ENCODE measurements at places on chromosomes 1 and 21.

- H3K27ac ChIP-seq: no peak overlapping the region
- no peak overlapping the region for H3K4me3 ChIP-seq
- H3K27me3 ChIP-seq: no peaks in the 10 kb centered on the region
- H3K36me3 ChIP-seq: no peaks in the 10 kb centered on the region
- no peak for DNase-seq
Observed at GRCh38 chr1:223001653-223002634, 141.1 kb downstream of the TLR5 start.

- no peak overlapping the region for H3K27ac ChIP-seq
- peaks cover 10% of the 10 kb centered on the region for H3K4me1 ChIP-seq
- no peaks in the 10 kb centered on the region for H3K36me3 ChIP-seq
- H3K27me3 ChIP-seq: no peaks in the 10 kb centered on the region
- H3K4me3 ChIP-seq: no peak overlapping the region
- DNase-seq: no peak
Observed at GRCh38 chr21:29186246-29186645, 55.8 kb downstream of the MAP3K7CL start.

DNA sequence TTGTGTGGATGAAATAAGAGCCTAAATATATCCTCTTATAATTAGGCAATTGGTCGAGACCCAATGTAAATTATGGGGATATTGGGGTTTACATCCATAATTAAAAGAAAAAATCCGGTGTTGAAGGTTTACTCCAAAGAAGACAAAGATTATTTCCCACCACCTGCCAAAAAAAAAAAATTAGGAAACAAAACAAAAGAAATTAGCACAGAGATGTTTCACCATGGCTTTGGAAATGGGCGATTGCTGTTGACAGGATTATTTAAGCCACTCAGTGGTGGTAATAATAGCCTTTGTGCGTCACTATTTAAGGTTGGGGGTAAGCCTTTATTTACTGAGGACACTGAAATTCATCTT lies 585 bp upstream of the GLRX2 start:
- H3K27me3 ChIP-seq: no peaks in the 10 kb centered on the region
- no peaks in the 10 kb centered on the region for H3K36me3 ChIP-seq
- peaks cover 5% of the 10 kb centered on the region for H3K4me1 ChIP-seq
- peak overlapping the region; percentile 87 for H3K27ac ChIP-seq

DNA sequence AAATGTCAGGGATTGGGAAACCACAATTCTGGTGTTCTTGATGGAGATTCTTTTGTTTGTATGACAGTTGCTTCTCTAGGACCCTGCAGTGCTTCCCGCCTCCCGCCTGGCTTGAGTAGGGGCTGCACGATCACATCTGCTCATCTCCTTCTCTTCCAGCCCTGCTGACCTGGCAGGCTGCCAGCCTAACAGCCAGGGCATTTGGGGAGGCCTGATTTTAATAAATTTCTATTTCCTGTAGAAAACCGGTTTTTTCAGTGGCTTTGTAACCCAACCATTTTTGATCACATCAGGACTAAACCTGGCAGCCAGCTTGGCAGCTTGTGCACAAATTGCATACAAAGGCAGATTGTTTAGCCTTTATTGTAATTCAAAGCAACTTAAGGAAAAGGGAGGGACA lies 78.9 kb downstream of the UBE2U start:
- H3K4me1 ChIP-seq: no peaks in the 10 kb centered on the region
- no peak overlapping the region for H3K27ac ChIP-seq
- no peak overlapping the region for H3K4me3 ChIP-seq
- DNase-seq: no peak
- no peaks in the 10 kb centered on the region for H3K27me3 ChIP-seq

- no peak overlapping the region for H3K4me3 ChIP-seq
- no peak for DNase-seq
- H3K27ac ChIP-seq: peak overlapping the region; percentile 72
- H3K36me3 ChIP-seq: no peaks in the 10 kb centered on the region
- H3K4me1 ChIP-seq: peaks cover 48% of the 10 kb centered on the region
Observed at GRCh38 chr1:39645411-39646043, 6.1 kb upstream of the HEYL start.

- no peaks in the 10 kb centered on the region for H3K4me1 ChIP-seq
- no peak for DNase-seq
- H3K27me3 ChIP-seq: no peaks in the 10 kb centered on the region
- H3K27ac ChIP-seq: no peak overlapping the region
- no peaks in the 10 kb centered on the region for H3K36me3 ChIP-seq
- H3K4me3 ChIP-seq: peak overlapping the region; percentile 34
Observed at GRCh38 chr1:2856066-2856390, 54.5 kb upstream of the TTC34 start.

- H3K4me1 ChIP-seq: peaks cover 33% of the 10 kb centered on the region
- no peaks in the 10 kb centered on the region for H3K27me3 ChIP-seq
- H3K36me3 ChIP-seq: no peaks in the 10 kb centered on the region
- no peak for DNase-seq
- H3K27ac ChIP-seq: peak overlapping the region; percentile 92
- H3K4me3 ChIP-seq: peak overlapping the region; percentile 1
Observed at GRCh38 chr1:201505503-201505890, 1.4 kb downstream of the CSRP1 start.

- no peaks in the 10 kb centered on the region for H3K27me3 ChIP-seq
- H3K36me3 ChIP-seq: no peaks in the 10 kb centered on the region
Observed at GRCh38 chr1:961132-961669, 817 bp downstream of the KLHL17 start.

GRCh38 chr1:45329445-45329844 lies 2.8 kb downstream of the HPDL start:
- H3K4me3 ChIP-seq: no peak overlapping the region
- peaks cover 9% of the 10 kb centered on the region for H3K4me1 ChIP-seq
- no peak for DNase-seq
- H3K27ac ChIP-seq: no peak overlapping the region
- H3K36me3 ChIP-seq: no peaks in the 10 kb centered on the region
- no peaks in the 10 kb centered on the region for H3K27me3 ChIP-seq

GRCh38 chr1:6497215-6497866 lies 5.9 kb upstream of the PLEKHG5 start:
- DNase-seq: peak; percentile 58
- peaks cover 47% of the 10 kb centered on the region for H3K4me1 ChIP-seq
- peak overlapping the region; percentile 53 for H3K4me3 ChIP-seq
- H3K27me3 ChIP-seq: no peaks in the 10 kb centered on the region
- H3K27ac ChIP-seq: peak overlapping the region; percentile 72
- H3K36me3 ChIP-seq: no peaks in the 10 kb centered on the region

GRCh38 chr1:220786337-220787068 lies at the start of gene MTARC1:
Gene MTARC1, plus strand, starts transcription at chr1:220786913. Its CDS starts 32 bp downstream, at chr1:220786945.
- peak; percentile 62 for DNase-seq
- H3K4me1 ChIP-seq: peaks cover 8% of the 10 kb centered on the region
- no peaks in the 10 kb centered on the region for H3K36me3 ChIP-seq
- H3K27me3 ChIP-seq: no peaks in the 10 kb centered on the region
- peak within 1 kb of the TSS; percentile 57 for H3K4me3 ChIP-seq

DNA sequence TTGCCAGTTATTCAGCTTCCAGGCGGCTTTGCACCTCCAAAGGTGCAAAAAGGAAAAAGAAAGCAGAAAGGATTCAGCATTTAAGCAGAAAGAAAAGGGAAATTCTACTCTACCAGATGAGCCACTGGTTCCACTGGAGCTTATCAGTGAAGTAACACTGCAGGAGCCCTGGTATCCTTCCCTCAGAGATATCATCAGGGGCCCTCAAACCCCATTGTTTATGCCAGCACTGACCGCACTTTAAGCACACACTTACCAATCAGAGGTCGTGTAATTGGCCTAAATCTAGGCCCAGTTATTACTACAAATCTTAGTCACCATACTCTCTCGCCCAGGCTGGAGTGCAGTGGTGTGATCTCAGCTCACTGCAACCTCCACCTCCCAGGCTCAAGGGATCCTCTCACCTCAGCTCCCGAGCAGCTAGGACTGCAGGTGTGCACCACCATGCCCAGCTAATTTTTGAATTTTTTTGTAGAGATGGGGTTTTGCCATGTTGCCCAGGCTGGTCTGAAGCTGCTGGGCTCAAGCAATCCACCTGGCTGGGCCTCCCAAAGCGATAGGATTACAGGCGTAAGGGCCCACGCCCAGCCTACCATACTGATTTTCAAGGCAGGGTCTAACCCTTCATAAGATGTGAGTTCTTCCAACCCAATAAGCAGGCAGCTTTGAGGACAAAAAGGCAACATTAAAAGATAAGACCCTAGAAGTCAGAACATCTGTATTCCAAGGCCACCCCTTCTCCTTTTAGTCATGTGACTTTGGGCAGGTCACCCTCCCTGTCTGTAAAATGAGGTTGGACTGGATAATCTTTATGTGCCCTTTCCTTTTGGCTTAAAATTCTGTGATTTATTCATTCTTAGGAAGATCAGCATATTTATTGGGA lies 125.3 kb downstream of the SYT2 start:
- DNase-seq: no peak
- no peak overlapping the region for H3K27ac ChIP-seq
- no peaks in the 10 kb centered on the region for H3K36me3 ChIP-seq
- no peak overlapping the region for H3K4me3 ChIP-seq

DNA sequence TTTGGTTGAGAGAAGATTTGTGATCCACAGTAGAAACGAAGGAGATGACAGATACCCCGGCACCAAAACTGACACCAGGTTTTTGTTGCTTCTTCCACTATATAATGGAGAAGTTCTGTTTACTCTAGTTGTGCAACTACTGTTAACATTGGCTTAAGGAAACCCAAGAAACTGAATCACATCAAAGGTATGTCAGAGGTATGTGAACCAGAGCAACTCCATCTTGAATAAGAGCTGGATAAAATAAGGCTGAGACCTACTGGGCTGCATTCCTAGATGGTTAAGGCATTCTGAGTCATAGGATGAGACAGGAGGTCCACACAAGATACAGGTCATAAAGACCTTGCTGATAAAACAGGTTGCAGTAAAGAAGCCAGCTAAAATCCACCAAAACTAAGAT lies 173.7 kb upstream of the CAMK1G start:
- no peak for DNase-seq
- H3K27me3 ChIP-seq: no peaks in the 10 kb centered on the region
- no peak overlapping the region for H3K4me3 ChIP-seq
- no peaks in the 10 kb centered on the region for H3K4me1 ChIP-seq

GRCh38 chr1:67280696-67281095 lies 27.0 kb upstream of the IL12RB2 start:
- no peak overlapping the region for H3K27ac ChIP-seq
- DNase-seq: no peak
- no peaks in the 10 kb centered on the region for H3K36me3 ChIP-seq
- H3K27me3 ChIP-seq: no peaks in the 10 kb centered on the region
- no peak overlapping the region for H3K4me3 ChIP-seq
- H3K4me1 ChIP-seq: no peaks in the 10 kb centered on the region

GRCh38 chr1:32494711-32495337 lies 30.0 kb downstream of the ZBTB8B start:
- H3K27ac ChIP-seq: no peak overlapping the region
- no peaks in the 10 kb centered on the region for H3K36me3 ChIP-seq
- no peaks in the 10 kb centered on the region for H3K4me1 ChIP-seq
- no peak for DNase-seq
- no peak overlapping the region for H3K4me3 ChIP-seq

- no peak overlapping the region for H3K4me3 ChIP-seq
- H3K4me1 ChIP-seq: no peaks in the 10 kb centered on the region
- no peaks in the 10 kb centered on the region for H3K27me3 ChIP-seq
- no peak overlapping the region for H3K27ac ChIP-seq
Observed at GRCh38 chr21:37904856-37905255, 11.4 kb downstream of the KCNJ6 start.

DNA sequence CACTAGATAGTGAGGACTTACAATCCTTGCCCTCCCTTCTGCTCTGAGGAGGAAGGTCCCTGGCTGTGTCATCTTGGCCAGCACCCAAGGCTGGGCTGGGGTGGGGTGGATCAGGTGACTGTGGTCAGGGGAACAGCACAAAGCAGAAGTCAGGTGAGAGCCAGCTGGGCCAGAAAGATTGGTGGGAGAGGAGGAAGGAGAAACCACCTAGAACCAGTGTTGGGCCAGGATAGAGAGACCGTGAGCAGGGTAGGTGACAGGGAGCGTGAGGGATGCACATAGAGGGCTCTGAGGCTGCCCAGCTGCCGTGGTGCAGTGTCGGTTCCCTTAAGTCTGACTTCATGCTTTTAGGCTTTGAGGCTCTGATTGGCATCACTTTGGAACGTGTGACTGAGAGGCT lies 22.7 kb downstream of the NCF2 start:
- no peaks in the 10 kb centered on the region for H3K27me3 ChIP-seq
- no peak for DNase-seq
- no peak overlapping the region for H3K4me3 ChIP-seq

DNA sequence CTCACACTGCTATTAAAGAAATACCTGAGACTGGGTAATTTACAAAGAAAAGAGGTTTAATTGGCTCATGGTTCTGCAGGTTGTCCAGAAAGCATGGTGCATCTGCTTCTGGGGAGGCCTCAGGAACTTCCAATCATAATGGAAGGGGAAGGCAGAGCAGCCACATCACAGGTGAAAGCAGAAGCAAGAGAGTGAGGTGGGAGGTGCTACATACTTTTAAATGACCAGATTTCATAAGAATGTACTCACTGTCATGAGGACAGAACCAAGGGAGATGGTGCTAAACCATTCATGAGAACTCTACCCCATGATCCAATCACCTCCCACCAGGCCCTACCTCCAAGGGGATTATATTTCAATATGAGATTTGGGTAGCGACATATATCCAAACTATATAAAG lies 55.7 kb downstream of the MRPL39 start:
- H3K4me3 ChIP-seq: no peak overlapping the region
- no peaks in the 10 kb centered on the region for H3K36me3 ChIP-seq
- H3K27ac ChIP-seq: no peak overlapping the region

- H3K27me3 ChIP-seq: no peaks in the 10 kb centered on the region
- no peak overlapping the region for H3K27ac ChIP-seq
- H3K36me3 ChIP-seq: no peaks in the 10 kb centered on the region
- no peak for DNase-seq
- H3K4me3 ChIP-seq: no peak overlapping the region
Observed at GRCh38 chr21:15841856-15842564, 112.2 kb downstream of the USP25 start.

DNA sequence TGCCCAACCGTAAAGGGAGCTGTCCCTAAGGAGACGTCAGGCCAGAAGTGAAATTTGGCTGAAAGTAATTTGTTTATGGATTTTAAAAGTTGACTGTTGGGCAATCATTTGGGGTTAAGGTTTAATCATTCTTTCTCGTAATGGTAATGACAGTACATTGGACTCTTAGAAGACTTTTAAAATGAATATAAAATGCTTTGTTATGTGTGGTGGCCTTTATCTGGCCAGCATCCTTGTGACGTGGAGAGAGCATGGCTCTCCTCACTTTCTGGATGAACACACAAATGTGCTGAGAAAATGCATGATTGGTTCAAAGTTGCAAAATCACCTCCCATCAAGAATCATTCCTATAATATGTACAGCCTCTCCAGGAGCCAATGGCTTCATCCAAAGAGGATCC lies 160.2 kb downstream of the DHRS3 start:
- H3K27ac ChIP-seq: no peak overlapping the region
- no peaks in the 10 kb centered on the region for H3K36me3 ChIP-seq
- H3K4me3 ChIP-seq: no peak overlapping the region
- no peaks in the 10 kb centered on the region for H3K27me3 ChIP-seq
